ENCODE measurements at places on chromosomes 1 and 21. TPM values are rescaled to one million over a fixed set of nuclear protein-coding genes. Genes with fewer than 3 reads are reported as not detected.

DNA sequence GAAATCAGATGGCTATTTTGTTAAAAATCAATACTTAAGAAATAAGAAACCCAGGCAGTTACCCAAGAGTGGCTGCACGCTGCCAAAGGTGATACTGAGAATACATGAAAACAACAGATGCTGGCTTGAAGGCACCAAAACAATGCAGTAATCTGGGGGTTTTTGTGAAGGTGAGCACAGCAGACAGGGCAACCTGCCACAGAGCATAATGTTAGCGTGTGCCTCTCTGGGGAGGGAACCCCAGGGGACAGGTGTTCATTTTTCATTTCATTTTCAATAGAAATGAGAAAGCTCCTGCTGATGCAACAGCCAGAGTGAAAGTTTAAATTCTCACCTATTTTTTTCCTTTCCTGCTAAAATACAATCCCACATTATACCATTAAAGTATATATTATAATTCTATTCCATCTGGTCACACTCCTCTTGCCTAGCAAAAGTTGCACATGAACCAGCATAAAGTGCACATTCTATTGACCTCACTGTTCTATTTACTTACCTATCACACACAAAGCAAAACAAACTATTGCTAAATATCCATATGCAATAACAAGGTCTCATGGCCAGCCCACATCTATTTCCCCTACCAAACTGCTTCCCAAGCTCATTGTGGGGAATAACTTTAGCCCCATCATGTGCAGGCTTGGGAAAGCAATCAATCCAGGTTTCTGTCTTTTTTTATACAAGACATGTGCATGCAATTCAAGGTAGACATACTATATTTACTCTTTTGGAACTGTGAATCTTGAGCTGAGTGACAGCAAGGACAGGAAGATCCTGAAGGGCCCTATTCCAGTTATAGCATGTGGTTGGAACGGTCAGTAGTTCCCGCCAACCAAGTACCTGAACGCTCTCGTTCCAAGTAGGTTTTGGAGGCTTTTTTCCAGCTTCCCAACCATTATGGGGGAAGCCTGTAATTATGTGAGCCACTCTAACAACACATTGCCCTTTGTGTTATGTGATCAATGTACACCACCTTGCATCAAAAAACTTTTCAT is 173.6 kb downstream of the RERE start:
- DNase-seq = no peak
- H3K27me3 ChIP-seq = no peaks in the 10 kb centered on the region
- no peaks in the 10 kb centered on the region for H3K36me3 ChIP-seq
- H3K4me3 ChIP-seq = no peak overlapping the region
- H3K4me1 ChIP-seq = peaks cover 2% of the 10 kb centered on the region
- H3K27ac ChIP-seq = no peak overlapping the region

DNA sequence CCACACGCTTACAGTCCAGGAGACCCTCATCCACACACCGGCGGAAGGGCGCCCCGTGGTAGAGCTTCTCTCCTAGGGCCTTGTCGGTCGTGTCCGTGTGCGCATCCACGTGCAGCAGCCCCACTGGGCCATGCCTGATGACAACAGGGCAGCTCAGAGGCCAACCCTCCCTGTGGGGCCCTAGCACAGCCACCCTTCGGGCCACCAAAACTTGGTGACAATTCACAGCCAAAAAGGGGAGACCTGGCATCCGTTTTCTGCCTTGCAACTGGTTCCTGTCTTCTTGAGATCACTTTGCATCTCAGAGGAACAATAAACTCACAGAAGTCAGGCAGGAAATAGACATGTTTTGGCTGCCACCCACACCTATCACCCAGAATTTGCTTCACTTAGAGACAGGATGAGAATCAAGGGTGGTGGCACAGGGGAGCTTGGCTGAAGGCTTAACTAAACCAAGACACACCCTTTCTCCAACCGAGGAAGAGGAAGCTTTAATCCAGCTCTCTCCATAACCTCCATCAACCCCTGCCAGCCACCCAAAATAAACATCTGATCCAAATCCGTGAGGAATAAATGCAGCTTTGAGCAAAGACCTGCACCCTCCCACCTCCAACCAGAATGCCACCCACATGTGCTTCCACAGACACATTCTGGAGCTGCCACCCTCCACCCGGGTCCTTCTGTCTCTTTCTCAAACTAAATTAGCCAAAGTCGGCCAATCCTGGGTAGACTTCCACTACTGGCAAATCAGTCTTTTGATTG is 5.7 kb downstream of the AGMAT start:
- H3K36me3 ChIP-seq = peaks cover 2% of the 10 kb centered on the region
- peak overlapping the region; percentile 73 for H3K4me3 ChIP-seq
- DNase-seq = no peak

The CD84 gene
- 66.2 TPM for total RNA-seq

DNA sequence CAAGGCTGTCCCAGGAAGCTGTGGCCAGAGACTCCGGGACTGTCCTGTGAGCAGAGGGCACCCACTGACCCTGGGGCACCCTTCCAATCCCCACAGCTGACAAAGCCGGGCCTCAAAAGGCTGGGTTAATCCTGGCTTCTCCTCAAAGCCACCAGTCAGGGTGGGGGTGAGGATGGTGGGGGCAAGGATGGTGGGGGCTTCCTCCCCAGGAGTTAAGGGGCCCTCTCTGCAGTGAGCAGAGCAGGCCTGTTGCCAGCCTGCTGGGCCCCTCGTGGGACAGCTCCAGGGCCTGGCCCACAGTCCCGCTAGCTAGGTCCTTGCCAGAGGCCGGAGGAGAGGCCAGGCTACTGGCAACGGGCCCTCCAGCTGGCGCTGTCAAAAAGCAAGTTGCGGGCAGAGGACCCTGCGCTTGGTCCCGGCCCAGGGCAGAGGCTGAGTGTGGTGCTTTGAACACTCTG is 37.9 kb upstream of the CCDC27 start:
- H3K27ac ChIP-seq = no peak overlapping the region
- H3K27me3 ChIP-seq = peaks cover 26% of the 10 kb centered on the region
- no peaks in the 10 kb centered on the region for H3K36me3 ChIP-seq

DNA sequence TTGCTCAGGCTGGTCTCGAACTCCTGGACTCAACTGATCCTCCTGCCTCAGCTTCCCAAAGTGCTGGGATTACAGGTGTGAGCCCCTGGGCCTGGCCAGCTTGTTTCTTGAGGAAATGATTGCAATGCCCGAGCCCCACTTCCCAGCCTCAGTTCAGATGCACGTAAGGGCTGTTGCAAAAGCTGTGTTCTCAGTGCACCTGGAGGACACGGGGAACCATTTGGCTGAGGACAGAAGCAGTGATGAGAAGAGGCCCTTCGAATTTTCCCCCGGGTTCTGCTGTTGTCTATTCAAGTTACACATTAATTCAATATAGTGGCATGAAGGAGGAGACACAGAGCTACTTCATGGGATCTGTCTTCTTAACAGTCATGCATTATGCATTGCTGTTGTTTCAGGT is 78.8 kb upstream of the WDR26 start:
- peak overlapping the region; percentile 83 for H3K27ac ChIP-seq
- no peaks in the 10 kb centered on the region for H3K27me3 ChIP-seq
- no peak overlapping the region for H3K4me3 ChIP-seq
- peaks cover 7% of the 10 kb centered on the region for H3K4me1 ChIP-seq
- no peak for DNase-seq

The BGLAP gene
- 3.7 TPM for total RNA-seq

- H3K27me3 ChIP-seq = peaks cover 62% of the 10 kb centered on the region
- H3K4me1 ChIP-seq = peaks cover 4% of the 10 kb centered on the region
- DNase-seq = no peak
- H3K4me3 ChIP-seq = no peak overlapping the region
Observed at GRCh38 chr1:168897249-168897648, 168.2 kb upstream of the DPT start.

GRCh38 chr1:176479971-176480370 is 17.0 kb downstream of the PAPPA2 start:
- no peak overlapping the region for H3K27ac ChIP-seq
- peaks cover 14% of the 10 kb centered on the region for H3K27me3 ChIP-seq
- H3K4me3 ChIP-seq = no peak overlapping the region
- no peak for DNase-seq
- H3K4me1 ChIP-seq = no peaks in the 10 kb centered on the region

- peaks cover 8% of the 10 kb centered on the region for H3K36me3 ChIP-seq
- H3K4me3 ChIP-seq = no peak overlapping the region
- H3K27me3 ChIP-seq = peaks cover 68% of the 10 kb centered on the region
- no peak for DNase-seq
- peaks cover 10% of the 10 kb centered on the region for H3K4me1 ChIP-seq
Observed at GRCh38 chr21:37639756-37640155, 273.2 kb downstream of the DYRK1A start.

GRCh38 chr1:112687785-112688496 is 13.5 kb downstream of the MOV10 start:
- peaks cover 23% of the 10 kb centered on the region for H3K4me1 ChIP-seq
- H3K27ac ChIP-seq = no peak overlapping the region
- H3K4me3 ChIP-seq = no peak overlapping the region

DNA sequence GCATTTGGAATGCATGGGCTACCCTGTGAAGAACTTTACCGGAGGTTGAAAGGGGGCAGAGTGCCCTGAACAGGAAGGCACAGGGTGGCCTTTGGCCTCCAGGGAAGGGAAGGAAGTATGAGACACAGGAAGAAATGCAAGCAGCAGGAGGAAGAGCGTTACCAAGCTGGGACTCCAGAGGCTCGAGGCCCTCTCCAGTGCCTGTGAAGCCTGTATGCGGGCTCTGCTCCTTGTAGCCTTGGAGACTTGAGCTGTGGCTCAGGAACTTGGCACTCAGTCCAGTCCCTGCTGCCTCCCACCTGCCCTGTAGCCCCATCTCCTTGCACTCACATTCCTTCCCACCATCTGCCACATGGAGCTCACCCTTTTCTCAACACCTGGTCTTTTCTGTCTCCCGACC is 33.5 kb upstream of the RNF19B start:
- peak overlapping the region; percentile 90 for H3K27ac ChIP-seq
- H3K4me1 ChIP-seq = peaks cover 25% of the 10 kb centered on the region
- H3K36me3 ChIP-seq = no peaks in the 10 kb centered on the region
- DNase-seq = no peak
- no peaks in the 10 kb centered on the region for H3K27me3 ChIP-seq

The PTCH2 gene
- 1.6 TPM for total RNA-seq

- no peak overlapping the region for H3K4me3 ChIP-seq
- DNase-seq = no peak
- H3K27ac ChIP-seq = no peak overlapping the region
- H3K4me1 ChIP-seq = peaks cover 2% of the 10 kb centered on the region
- H3K27me3 ChIP-seq = peaks cover 94% of the 10 kb centered on the region
Observed at GRCh38 chr1:118989878-118990378, 1.8 kb upstream of the TBX15 start.

DNA sequence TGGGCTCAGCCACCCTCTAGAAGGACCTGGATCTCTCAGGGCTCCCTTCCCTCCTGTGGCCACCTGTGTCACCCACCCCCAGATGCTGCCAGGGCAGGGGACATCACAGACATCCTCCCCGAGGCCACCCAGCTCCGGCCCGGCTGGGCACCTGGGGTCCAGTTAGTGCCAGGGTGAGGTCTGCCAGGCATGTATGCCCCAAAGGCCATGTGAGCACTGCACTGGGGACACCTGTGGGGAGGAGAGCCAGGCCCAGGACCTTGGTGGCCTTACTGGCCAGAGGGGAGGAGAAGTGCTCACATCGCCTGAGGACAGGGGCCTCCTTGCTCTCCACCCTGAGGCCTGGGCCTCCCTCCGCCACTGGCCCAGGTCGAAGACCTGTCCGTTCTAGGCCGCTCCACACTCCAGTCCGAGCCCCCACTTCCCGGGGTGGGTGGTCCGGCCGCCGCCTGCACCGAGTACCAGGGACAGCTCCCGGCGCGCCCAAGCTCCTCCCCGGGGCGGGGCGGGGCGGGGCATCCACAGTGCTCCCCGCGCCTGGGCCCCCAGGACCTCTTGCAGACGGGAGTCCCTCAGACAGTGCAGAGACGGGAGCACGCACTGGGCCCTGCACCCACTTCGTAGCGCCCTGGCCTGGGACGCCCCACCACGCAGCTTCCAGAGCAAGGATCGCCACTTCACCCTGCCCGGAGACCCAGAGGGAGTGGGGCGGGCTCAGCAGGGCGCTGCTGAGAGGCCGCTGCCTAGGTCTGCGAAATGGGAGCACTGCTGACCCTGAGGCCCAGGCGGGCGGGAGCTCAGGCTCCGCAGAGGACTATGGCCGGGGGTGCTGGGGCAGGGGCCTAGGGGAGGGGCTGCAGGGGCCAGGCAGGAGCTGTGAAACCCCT is 34.3 kb upstream of the CCDC27 start:
- H3K4me3 ChIP-seq = no peak overlapping the region
- H3K27ac ChIP-seq = no peak overlapping the region
- H3K36me3 ChIP-seq = no peaks in the 10 kb centered on the region
- no peak for DNase-seq

The ALDH4A1 gene
- 1.1 TPM for total RNA-seq

- H3K4me3 ChIP-seq = peak overlapping the region; percentile 99
- peak; percentile 43 for DNase-seq
- H3K36me3 ChIP-seq = peaks cover 5% of the 10 kb centered on the region
- no peaks in the 10 kb centered on the region for H3K27me3 ChIP-seq
- peaks cover 29% of the 10 kb centered on the region for H3K4me1 ChIP-seq
Observed at GRCh38 chr1:2554621-2555387, 1.4 kb upstream of the TNFRSF14 start.

GRCh38 chr1:74334147-74334546 is 99.0 kb downstream of the TNNI3K start:
- no peaks in the 10 kb centered on the region for H3K4me1 ChIP-seq
- no peaks in the 10 kb centered on the region for H3K27me3 ChIP-seq
- DNase-seq = no peak
- H3K4me3 ChIP-seq = no peak overlapping the region
- no peak overlapping the region for H3K27ac ChIP-seq

The GBP1 gene
- total RNA-seq = 27.3 TPM

The FCN3 gene
- not detected for total RNA-seq

GRCh38 chr1:160891474-160891873 is 6.5 kb upstream of the ITLN1 start:
- H3K36me3 ChIP-seq = peaks cover 4% of the 10 kb centered on the region
- H3K4me3 ChIP-seq = no peak overlapping the region
- H3K27ac ChIP-seq = no peak overlapping the region
- H3K27me3 ChIP-seq = peaks cover 23% of the 10 kb centered on the region
- DNase-seq = no peak

The FCRLA gene
- not detected for total RNA-seq

DNA sequence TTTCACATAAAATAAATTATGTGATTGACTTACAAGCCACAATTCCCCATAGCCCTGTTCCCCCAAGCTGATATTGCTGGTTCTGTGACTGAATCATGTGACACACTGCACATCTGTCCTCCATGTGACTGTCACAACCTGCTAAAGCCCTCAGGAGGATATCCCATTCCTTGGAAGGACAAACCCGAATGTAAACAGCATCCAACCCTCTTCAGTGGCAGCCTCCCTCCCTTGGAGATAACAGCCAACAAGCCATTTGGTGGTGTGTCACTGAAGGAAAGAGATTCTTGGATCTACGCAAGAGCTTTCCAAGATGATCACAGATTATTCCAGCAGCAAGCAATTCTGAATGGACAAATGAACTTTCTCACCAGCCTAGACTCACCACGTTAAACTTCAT is 153.9 kb upstream of the TIAM1 start:
- H3K27me3 ChIP-seq = no peaks in the 10 kb centered on the region
- DNase-seq = no peak
- H3K27ac ChIP-seq = no peak overlapping the region
- H3K4me1 ChIP-seq = peaks cover 6% of the 10 kb centered on the region
- H3K36me3 ChIP-seq = peaks cover 4% of the 10 kb centered on the region
